ENCODE measurements at places on chromosomes 2 and 18.

- DNase-seq: no peak
These were observed 107.5 kb downstream of the FAM210A start for GRCh38 chr18:13618760-13619438.

GRCh38 chr2:237219826-237220225 is 134.1 kb downstream of the COPS8 start:
- no peak for DNase-seq

DNA sequence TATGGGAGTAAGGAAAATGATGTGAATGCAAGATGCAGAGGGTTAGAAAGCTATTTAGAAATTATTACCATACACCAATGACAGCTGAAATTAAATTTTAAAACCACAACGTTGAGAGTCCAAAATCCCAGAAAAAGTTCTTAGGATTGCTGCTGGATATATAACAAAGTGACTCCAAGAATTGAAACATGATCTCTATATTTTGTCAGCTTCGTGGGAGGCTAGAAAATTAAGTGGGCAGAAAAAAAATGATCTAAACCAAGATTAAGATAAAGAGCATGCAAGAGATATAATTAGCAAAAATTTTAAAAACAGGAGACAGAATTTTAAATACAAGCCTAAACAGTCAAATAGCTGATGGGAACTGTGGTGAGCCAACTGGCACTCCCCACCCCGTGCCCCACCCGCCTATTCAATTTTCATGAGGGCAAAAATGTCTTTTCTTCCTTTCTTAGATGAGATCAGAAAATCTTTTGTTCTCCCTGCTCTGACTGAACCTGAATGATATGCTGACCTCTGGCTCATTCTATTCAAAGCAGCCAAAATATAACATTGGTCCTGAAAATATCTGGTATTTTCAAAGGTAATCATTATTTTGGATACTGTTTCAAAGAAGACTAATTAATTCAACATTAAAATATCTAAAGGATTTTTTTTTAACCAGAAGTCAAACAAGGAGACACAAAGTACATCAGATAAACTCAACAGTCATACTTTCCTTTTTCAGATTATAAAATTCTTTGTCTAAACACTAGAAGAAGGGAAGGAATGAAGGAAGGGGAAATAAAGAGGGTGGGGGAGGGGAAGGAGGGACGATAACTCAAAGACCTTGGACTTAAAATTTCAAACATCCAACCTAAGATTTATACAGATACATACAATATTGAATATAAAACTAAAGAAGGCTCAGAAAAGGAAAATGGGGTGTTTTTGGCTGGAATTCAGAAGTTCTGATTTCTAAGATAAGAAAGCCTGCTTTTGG is 12.2 kb downstream of the KANSL3 start:
- DNase-seq: no peak

DNA sequence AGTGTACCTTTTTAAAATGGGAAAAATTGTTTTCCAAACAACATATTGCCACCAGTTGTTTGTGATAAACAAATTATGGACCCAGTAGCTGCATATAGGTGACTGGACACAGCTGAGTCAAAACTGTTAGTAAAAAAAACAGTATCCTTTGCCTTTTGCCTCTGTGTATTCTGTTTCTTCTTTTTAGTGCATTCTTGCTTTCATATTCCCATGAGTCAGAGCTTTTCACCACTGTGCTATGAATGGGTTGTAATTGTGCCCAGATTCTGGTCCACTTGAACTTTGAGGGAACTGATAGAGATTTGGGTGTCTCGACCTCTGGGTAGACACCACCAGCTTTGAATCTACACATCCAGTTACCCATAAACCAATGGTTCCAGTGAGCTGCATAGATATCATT is 1441.9 kb upstream of the ZEB2 start:
- no peak for DNase-seq

- no peak for DNase-seq
These were observed 153.5 kb upstream of the PGAP1 start for GRCh38 chr2:197079832-197080555.

- DNase-seq: peak; percentile 4
These were observed 76.0 kb downstream of the TGIF1 start for GRCh38 chr18:3525870-3526420.

DNA sequence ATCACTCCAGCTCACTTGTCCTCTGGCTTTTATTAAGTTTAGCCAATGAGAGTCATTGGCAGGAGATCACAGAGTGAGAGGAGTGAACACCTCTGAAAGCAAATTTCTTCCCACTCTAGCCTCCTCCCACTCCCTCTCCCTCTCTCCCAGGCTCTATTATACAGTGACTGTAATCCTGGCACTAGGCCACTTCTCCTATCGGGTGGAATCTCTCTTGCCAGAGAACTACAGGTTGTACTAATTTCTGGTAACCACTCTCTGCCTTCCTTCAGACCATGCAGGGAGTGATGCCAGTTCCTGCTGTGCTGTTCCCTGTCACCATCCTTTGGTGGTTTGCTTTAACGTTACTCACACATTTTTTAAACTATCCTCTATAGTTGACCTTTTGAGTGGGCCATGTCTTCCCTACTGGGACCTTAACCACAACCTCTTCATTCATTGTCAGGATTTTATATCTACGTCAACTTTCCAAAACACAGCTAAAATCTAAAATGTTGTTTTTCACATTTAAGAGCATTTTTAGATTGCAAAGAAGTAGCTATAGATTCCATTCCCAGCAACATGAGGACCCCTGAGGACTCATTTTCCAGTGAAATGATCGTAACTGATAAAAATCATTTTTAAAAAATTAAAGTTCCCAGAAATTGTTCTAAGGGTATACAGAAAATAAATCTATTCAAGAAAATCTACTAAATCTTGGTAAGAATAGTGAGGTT is 217.1 kb downstream of the MREG start:
- no peak for DNase-seq

DNA sequence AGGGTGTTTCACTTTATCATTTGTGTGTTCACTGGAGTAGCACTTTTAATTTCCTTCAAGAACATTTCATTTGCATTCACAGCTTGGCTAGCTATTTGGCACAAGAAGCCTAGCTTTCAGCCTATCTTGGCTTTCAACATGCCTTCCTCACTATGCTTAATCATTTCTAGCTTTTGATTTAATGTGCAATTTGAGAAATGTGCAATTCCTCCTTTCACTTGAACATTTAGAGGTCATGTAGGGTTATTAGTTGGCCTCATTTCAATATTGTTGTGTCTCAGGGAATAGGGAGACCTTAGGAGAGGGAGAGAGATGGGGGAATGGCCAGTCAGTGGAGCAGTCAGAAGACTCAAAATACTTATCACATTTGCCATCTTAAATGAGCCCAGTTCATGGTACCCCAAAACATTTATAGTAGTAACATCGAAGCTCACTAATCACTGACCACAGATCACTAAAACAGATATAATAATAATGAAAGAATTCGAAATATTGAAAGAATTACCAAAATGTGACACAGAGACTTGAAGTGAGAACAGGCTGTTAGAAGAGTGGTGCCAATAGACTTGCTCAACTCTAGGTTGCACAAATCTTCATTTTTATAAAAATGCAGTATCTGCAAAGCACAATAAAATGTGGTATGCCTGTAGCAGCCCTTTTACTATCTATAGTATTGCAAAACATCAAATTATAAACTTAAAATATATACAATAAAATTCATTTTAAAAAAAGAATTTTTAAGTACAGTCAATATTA is 561.2 kb downstream of the METTL4 start:
- no peak for DNase-seq

DNA sequence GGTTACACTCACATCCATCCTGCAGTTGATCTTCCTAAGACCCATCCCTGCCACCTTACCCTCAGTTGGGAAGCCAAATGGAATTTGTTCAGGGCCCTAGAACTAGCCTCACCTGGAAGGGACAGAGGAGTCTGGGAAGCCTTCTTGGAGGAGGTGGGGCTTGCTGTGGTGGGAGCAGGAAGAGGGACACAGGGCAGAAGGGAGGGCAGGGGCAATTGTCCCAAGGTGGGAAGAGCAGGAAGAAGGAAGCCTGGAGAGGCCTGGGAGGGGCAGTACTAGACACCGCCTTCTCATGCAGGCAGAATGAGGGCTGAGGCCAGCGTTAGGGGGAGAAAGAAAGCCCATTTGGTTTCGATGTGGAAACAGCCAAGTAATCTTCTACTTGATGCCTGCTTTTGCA is 34.1 kb upstream of the ASPRV1 start:
- DNase-seq: no peak

DNA sequence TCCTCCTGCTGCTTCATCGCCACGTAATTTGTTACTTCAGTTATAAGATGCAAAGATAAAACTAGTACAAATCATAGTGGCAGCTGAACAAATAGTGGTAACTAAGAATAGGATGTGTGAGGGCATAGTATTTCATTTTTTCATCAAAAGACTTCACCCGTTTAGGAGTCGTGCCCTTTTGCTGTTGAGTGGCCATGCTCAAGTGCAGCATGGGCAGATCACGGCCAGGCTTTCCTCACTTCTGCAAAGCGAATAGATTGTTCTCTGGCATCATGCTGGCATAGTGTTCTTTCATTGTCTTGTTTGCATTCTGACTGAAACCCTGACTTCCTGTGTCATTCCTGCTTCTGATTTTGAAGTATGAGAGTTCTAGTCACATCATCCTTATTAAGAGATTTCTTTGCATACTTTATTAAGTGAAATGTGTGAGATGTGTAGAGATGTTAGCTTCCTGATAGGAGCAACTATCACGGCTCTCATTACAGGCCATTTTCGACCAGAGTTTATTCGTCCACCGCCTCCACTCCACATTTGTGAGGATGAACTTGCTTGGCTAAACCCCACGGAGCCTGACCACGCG is 11.8 kb downstream of the CNOT11 start:
- no peak for DNase-seq

DNA sequence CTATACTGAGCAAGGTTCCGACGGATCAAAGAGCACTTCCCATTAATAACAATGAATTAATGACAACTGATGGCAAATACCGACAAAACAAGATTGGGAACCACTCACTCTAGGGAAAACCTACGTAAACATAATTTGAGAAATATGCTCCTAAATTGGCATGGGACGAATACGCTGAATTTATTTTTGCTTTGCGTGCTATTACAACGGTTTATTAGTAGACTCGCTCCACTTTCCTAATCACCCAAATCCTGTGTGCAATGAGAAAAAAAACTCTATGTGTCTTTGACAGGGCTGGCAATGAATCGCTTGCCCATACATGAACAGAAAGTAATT is 536 bp upstream of the SLC25A12 start:
- no peak for DNase-seq

Data from activated CD8-positive, alpha-beta memory T cell treated with anti-CD3 and anti-CD28 coated beads for 4 hours (primary cell).